Amniotic stem cell (primary cell): ENCODE measurements at places on chromosomes 6 and 20.

GRCh38 chr6:13216236-13217014 lies 111.9 kb downstream of the TBC1D7 start:
- DNase-seq: no peak

DNA sequence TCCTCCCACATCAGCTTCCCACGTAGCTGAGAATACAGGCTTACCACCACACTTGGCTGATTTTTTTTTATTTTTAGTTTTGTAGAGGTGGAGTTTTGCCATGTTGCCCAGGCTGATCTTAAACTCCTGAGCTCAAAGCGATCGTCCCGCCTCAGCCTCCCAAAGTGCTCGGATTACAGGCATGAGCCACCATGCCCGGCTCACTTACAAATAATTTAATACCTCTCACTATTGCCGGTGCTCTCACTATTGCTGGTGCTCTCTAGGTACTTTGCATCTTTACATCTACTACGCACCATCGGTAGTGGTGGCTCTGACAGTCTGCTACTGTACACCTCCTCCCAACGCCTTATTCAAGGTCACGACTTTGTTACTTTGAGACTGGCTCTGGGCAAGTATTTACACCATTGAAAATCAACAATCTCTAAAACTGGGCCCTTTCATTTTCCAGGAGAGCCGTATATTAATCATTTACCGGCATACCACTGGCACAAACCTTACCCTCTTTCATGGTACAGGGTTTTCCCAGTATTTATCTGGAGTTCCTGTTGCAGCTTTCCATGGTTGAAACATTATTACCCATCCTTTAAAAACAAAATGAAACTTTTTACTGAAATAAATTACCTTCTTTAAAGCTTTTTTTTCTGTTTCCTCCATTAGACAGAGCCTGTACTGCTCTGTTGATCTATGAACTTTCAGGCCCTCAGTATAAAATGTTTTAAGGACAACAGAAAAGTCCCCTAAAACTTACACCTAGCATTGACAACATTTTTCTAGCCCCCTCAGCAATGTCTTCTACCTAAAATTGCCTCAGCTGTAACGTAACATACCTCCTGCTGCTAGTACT lies 259.6 kb upstream of the PLCB4 start:
- DNase-seq: no peak

DNA sequence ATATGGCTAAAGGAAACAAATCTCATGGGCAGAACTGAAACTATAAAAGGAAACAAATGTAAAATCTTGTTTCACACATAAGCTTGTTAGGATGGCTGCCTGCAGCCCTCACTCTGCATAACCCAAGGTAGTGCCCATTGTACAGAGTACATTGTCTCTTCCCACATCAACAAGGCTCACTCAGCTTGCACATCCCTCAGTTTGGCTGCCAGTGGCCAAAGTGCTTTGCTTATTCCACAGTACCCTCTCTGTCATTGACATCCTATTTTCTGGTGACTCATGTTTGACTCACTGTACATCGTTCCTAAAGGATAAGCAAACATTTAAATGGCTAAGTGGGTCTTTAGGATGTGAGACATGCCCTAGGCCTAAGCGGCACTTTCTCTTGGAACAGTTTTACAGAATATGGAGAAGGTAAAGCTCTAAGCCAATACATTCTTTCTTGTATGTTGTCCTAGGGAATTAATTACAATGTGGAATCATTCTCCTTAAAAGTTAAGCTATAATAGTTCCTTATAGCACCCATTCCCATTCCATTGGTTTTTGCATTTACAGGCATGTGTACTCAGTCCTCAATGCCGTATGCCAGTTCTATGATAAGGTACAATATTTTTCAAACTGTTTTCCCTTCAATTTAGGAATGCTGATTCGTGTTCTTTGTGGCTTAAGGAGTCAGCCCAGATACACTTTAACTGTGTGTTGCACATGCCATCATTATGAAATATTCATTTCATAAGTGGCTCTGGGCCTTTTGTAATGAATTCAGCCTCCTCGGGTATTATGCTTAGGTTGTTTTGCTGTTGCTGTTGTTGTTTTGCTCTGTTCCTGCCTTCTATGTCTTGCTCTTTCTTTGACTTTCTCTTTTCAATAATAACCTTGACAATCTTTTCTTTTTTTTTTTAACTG lies 5.5 kb downstream of the ANKEF1 start:
- peak; percentile 26 for DNase-seq

GRCh38 chr6:153130515-153131036 lies 506 bp downstream of the RGS17 start:
- no peak for DNase-seq

- no peak for DNase-seq
Measured at GRCh38 chr20:61176874-61177273, 75.2 kb upstream of the CDH4 start.

GRCh38 chr6:24549158-24549557 lies 54.4 kb downstream of the ALDH5A1 start:
- DNase-seq: no peak

GRCh38 chr6:119190176-119190575 lies 111.7 kb upstream of the FAM184A start:
- no peak for DNase-seq

GRCh38 chr6:33589731-33590530 lies 9.9 kb upstream of the BAK1 start:
- peak; percentile 35 for DNase-seq

- DNase-seq: no peak
Measured at GRCh38 chr6:137283940-137284810, 65.0 kb upstream of the IFNGR1 start.

DNA sequence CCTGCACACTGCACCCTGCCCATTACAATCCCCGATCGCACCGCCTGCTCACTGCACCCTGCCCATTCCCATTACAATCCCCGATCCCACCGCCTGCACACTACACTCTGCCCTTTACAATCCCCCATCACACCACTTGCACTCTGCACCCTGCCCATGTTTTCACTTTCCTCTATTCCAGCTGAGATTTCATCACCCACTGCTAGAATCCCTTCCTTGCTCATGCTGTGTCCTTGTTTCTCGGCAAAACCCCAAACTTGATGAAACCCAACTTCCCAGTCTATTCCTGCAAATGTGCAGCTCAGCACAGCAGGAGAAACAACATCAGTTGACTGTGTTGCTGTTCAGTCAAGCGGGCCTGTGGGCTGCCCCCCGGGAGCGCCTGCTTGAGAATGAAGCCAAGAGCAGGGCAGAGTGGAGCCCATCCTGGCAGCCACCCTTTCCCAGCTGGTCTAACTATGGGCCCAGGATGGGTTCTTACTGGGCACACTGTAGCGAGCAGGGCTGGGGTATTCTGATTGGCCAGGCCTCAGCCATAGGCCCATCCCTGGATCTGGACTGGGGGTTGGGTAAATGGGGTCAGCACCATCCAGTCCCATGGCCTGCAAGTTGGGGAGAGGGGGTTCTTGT lies 17.2 kb downstream of the MOCS3 start:
- no peak for DNase-seq

DNA sequence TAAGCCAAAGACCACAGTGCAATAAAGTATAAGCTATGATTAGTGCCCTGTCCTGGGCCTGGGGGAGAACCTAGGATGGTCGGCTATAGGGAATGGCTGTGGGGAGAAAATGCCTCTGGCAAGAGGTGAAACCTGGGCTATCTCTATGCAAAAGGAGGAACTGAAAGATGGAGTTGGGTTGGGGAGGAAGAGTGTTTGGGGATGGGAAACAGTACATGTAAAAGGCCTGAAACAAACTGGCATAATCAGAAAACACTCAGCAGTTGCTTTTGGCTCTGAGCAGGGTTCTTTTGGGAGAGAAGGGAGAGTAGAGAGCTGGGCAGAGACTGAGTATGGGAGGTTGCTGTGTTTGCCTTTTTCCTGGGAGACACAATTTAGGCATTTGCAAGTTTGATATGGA lies 31.9 kb upstream of the FUCA2 start:
- DNase-seq: no peak

DNA sequence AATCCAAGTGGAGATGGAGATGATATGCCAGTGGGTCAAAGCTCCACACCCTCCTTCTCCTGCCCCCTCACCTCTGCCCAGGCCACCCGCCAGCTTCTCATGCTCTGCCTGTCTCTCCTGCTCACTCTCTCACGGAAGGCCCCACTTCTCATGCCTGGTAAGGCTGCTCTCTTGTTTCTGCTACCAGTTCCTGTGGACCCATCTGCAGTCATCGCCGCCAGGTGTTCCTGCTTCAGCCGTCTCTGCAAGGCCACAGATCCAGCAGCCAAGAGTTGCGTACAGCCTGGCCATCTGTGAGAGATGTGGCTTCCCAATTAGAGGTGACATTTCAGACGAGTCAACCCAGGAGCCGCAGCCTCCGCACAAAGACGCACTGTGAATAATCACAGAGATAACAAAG lies 40.8 kb upstream of the NXT1 start:
- DNase-seq: no peak

- peak; percentile 74 for DNase-seq
Measured at GRCh38 chr6:80214436-80215022, 108.1 kb downstream of the BCKDHB start.

DNA sequence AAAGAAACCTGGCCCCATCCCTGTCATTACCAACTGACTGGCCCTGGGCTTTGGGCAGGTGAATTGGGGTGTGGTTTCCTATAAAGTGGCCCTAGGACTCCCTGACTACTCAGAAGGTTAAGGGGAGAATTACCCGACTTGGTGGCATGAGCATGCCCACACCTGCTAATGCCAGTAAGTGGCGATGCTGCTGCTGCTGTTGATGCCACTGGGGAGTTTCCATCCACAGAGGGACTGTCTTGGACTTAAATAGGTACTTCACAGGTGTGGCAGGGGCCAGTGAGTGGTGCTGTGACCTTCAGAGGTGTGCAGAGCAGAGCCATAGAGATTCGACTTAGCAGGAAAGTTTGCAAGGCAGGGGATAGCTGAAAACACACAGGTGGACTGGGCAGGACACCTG lies 32.6 kb upstream of the MDFI start:
- no peak for DNase-seq

DNA sequence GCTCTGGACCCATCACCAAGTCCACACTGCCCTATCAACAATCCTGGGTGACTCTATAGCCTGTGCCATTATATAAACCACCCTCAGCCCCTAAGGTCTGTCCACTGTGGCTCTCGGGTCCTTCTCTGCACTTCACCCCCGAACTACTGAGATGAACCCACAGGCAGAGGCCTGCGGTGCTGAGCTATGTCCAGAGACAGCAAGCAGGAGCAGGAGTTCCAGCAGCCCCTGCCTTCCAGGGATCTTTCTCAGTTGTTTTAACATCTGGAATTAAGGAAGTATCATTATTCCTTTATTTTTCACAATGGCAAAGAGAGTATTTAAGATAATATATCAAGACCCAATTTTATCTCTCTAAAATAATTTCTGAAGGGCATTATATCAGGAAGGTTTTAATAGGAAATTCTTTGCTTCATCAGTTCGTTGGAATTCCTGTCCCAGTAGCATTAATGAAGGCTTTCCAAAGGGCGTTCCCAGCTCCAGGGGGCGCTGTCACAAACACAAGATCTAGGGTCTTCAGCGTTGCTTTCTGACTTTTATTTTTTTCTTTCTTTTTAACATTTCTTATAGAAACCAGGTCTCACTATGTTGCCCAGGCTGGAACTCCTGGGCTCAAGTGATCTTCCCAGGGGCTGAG lies 27.3 kb downstream of the RRBP1 start:
- no peak for DNase-seq
